ENCODE measurements at places on chromosomes 11 and 22.

DNA sequence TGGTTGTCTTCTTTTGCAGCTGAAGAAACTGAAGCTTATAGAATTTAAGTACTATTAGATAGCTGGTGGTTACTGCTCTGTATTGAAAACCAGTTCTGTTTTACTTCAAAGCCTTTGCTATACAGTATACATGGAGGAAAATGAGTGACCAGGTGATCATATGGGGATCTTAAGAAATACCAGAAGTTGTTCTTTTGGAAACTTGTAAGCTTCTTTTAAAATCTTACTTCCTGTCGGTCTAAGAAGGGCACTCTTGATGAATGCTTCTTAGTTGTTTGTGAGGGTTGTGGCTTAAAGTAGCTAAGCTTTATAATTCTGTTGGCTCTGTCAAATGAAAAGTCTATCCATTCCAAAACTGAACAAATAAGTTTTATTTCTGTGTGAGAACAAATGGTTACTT lies 55.2 kb downstream of the PDE3B start:
- DNase-seq, result no peak

DNA sequence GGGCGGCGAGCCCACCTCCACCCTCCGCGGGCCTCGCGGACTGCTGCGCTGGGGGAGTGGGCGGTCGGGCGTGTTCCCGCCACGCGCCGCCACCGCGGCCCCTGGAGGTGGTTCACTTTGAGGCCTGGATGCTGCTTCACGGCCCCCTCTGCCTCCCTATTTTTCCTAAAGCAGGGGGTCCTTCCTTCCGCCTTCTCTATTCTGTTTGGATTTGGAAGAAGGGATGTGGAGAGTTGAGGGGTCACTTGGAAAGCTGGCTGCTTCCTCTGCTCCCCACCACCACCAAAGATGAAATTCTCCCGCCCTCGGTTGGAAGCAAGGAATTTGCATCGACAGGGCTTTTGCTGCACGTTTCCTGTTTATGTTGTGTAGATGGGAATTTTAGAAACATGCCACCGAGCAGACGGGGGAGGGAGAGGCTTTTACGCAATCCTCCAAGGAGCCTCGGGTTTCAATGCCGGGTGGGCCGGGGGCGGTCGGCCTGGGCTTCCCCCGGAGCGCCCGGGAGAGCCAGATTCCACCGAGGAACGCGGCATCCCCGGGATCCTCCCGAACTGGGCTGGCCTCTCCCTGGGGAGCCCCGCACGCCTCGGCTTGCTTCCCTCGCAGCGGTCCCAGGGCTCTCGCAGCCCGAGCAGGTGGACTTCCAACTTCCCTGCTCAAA lies 403 bp upstream of the SBF2 start:
- DNase-seq, result no peak

DNA sequence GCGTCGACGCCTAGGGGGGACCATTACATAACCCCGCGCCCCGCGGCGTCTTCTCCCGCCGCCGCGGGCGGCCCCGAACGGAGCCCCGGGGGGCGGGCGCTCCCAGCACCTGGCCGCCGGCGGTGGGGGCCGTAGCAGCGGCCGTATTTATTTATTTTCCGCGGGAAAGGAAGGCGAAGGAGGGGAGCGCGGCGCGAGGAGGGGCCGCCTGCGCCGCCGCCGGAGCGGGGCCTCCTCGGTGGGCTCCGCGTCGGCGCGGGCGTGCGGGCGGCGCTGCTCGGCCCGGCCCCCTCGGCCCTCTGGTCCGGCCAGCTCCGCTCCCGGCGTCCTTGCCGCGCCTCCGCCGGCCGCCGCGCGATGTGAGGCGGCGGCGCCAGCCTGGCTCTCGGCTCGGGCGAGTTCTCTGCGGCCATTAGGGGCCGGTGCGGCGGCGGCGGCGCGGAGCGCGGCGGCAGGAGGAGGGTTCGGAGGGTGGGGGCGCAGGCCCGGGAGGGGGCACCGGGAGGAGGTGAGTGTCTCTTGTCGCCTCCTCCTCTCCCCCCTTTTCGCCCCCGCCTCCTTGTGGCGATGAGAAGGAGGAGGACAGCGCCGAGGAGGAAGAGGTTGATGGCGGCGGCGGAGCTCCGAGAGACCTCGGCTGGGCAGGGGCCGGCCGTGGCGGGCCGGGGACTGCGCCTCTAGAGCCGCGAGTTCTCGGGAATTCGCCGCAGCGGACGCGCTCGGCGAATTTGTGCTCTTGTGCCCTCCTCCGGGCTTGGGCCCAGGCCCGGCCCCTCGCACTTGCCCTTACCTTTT lies at the start of gene EP300:
Gene EP300, plus strand, starts transcription at position 570 of the 795 bp plus-strand sequence. CDS start 413 bp downstream, outside the sequence.
- DNase-seq, result peak; percentile 88

- DNase-seq, result no peak
Observed at GRCh38 chr22:38177044-38177443, 4.6 kb downstream of the PLA2G6 start.

- DNase-seq, result no peak
Observed at GRCh38 chr11:116412118-116412889, 360.5 kb downstream of the BUD13 start.
